Osteoblast (primary cell): ENCODE measurements at places on chromosomes 2 and 18. TPM values are rescaled to one million over a fixed set of nuclear protein-coding genes. Genes with fewer than 3 reads are reported as not detected.

Gene SCN7A
- total RNA-seq: not detected in 2 replicates

Gene CTLA4
- total RNA-seq: under 0.01 TPM in 1 of 2 replicates, not detected in the other

Gene IL18RAP
- not detected in 2 replicates for total RNA-seq

Gene GALNT5
- 56.5 and 75.7 TPM in 2 replicates for total RNA-seq

Gene ANO7
- total RNA-seq: 1.2 and 1.8 TPM in 2 replicates

Gene PTPRM
- 84.7 and 89.3 TPM in 2 replicates for total RNA-seq

Gene SNORC
- total RNA-seq: 0.72 and 0.88 TPM in 2 replicates

Gene HOXD8
- total RNA-seq: 3.3 and 5.6 TPM in 2 replicates

Gene ACTG2
- 0.72 TPM in 1 of 2 replicates, not detected in the other for total RNA-seq

Gene NYAP2
- under 0.01 TPM in 1 of 2 replicates, not detected in the other for total RNA-seq

Gene TEKT4
- not detected in 2 replicates for total RNA-seq

Gene GKN1
- total RNA-seq: 0.29 TPM in 1 of 2 replicates, not detected in the other

Gene MERTK
- total RNA-seq: 0.59 and 0.72 TPM in 2 replicates

Gene STEAP3
- total RNA-seq: 27.4 and 40.9 TPM in 2 replicates

Gene MROH2A
- total RNA-seq: not detected in 2 replicates

Gene FBXO15
- 0.29 and 0.36 TPM in 2 replicates for total RNA-seq

Gene MAB21L4
- not detected in 2 replicates for total RNA-seq
